Stimulated activated CD8-positive, alpha-beta memory T cell treated with anti-CD3 and anti-CD28 coated beads, Interleukin-2, amount 100 ng/mL, for 1 hour (primary cell): ENCODE measurements at places on chromosomes 3 and 15.

- DNase-seq = no peak
These were observed 2.4 kb downstream of the MB21D2 start for GRCh38 chr3:192915304-192915703.

- DNase-seq = no peak
These were observed 43.0 kb upstream of the MUC4 start for GRCh38 chr3:195854628-195855294.

- no peak for DNase-seq
These were observed 57.8 kb downstream of the MAP3K13 start for GRCh38 chr3:185420762-185421161.

DNA sequence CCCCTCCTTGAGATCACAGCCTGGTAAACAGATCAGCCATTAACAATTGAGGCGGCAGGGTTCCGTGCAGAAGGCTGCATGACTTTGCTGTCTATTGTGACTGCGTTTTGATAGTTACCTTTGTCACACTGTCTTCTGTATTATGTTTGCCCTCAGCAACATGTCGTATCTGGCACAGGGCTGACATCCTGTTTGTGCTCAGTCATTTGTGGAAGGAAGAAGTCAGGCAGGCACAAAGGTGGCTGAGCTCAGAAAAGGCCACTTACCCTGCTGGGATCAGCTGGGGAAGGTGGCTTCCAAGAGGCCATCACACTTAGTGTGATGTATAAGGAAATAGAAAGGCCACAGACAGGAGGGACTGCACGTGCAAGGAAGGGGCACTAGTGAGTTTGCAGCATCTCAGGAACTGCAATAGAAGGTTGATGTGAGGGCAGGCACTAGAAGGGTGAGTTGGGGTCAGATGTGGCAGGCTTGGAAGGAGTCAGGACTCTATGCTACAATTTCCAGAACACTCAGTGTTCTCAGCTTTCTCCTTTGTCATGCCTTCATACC is 13.4 kb downstream of the PML start:
- DNase-seq = no peak

- no peak for DNase-seq
These were observed 89.4 kb downstream of the FOXB1 start for GRCh38 chr15:60093273-60094067.

DNA sequence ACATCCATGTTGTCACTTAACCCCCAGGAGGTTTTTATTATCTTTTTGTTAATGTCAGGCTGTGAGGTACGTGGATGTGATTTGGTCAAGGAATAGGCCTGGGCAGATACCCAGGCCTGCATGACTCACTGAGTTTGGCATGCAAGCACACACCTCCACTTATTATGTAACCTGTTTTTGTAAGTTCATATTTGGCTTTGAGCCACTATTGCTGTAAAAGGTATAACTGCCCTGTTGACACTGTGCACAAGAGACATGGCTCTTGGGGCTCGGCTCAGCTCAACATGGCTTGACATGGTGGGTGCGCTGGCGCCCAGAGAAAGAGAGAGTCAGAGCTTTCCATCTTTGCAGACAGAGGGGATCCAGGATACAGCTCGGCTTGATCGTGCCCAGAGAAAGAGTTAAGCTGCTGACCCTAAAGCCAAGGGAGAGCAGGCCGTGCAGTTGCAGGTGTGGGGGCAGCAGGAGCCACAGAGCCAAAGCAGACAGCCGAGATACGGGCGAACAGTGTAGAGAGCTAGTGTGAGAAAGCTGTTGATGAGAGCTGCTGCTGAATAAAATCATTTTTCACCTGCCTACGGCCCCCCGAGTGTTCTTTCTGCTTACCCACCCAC is 67.9 kb upstream of the UNC13C start:
- DNase-seq = no peak
